Left colon (tissue), 2 donors: ENCODE measurements at places on chromosomes 4 and X. TPM values are rescaled to one million over a fixed set of nuclear protein-coding genes. Genes with fewer than 3 reads are reported as not detected.

The EMCN gene
- 4.5 TPM for total RNA-seq

The FGFRL1 gene
- 17.0 TPM for total RNA-seq

DNA sequence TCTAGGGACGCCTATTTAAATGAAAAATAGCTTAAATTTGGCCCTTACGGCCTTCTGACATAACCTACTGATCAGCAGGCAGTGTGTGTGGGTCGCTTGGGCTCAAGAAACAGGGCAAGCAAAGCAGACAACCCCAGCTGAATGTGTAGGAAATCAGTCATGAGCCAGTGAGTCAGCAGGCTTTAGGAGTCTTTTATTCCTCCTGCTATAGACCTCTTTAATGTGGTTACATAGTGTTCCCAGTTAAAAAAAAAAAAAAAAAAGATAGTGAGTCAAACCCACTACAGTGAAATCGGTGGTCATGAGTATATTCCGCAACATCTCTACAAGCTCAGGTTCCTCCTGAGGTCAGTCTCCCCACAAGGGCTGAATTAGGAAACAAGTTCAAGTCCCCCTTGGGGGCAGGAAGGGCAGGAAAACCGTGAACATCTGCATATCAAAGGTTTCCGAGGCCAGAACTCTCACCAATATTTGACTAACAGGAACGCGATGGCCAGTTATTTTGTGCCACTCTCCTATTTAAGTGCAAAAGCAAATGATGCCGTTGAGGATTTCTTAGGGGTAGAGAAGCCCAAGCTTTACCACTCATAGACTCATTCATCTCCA lies 32.7 kb downstream of the ACSL1 start:
- no peak for DNase-seq

GRCh38 chr4:114173968-114174367 lies 194.5 kb upstream of the ARSJ start:
- no peak for DNase-seq

The CAMK2D gene
- 86.6 TPM for total RNA-seq

DNA sequence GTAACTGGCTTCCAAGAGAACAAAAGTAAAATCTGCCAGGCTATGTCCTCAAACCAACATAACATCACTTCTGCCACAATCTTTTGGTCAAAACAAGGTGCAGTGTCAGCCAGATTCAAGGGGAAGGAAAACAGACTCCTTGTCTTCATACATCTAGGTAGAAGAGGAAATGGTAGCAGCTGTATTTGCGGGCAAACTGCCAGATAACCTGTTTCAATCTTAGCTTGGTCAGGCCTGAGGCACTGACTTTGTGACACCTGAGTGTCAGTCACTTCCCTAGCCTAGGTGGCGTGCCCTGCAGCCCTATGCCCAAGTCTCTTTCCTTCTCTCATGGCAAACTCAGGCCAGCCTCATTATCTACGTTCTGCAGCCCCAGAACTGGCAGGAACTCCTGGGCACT lies 146.2 kb upstream of the JADE1 start:
- DNase-seq: peak; percentile 43

The LANCL3 gene
- total RNA-seq: 4.6 TPM

DNA sequence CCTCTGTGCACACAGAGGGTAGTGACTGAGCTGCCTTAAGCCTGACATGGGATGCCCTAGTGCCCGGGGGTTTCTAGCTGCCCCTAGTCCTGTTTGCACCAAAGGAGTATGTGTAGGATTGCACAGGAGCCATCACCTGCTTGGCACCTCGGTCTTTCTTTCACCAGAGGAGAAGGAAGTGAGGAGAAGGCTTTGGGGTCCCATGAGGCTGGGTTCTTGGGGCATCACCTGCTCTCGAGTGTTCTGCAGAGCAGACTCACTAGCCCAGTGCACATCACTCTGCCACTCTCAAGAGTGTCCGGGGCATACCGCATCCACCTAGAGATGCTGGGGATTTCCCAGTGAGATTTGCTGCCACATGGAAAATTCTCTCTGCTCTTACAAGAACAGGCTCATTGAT lies 40.5 kb upstream of the GPR78 start:
- no peak for DNase-seq

- no peak for DNase-seq
These were observed 104.5 kb downstream of the SHISA3 start for GRCh38 chr4:42501624-42502401.

The SPATA4 gene
- total RNA-seq: not detected

The S100G gene
- not detected for total RNA-seq

- DNase-seq: no peak
These were observed 226.1 kb upstream of the F9 start for GRCh38 chrX:139304471-139304870.

The EFHC2 gene
- total RNA-seq: 2.1 TPM

- DNase-seq: no peak
These were observed 18.6 kb downstream of the TBCK start for GRCh38 chr4:106297245-106298035.
